ENCODE measurements at places on chromosomes 3 and 15.

- DNase-seq: no peak
Measured at GRCh38 chr3:57980416-57980815, 27.8 kb upstream of the FLNB start.

GRCh38 chr3:95424279-95424678 is 1361.4 kb downstream of the NSUN3 start:
- DNase-seq: no peak

- no peak for DNase-seq
Measured at GRCh38 chr15:73338058-73338457, 30.7 kb downstream of the HCN4 start.

- no peak for DNase-seq
Measured at GRCh38 chr3:30611613-30612436, 5.4 kb downstream of the TGFBR2 start.

DNA sequence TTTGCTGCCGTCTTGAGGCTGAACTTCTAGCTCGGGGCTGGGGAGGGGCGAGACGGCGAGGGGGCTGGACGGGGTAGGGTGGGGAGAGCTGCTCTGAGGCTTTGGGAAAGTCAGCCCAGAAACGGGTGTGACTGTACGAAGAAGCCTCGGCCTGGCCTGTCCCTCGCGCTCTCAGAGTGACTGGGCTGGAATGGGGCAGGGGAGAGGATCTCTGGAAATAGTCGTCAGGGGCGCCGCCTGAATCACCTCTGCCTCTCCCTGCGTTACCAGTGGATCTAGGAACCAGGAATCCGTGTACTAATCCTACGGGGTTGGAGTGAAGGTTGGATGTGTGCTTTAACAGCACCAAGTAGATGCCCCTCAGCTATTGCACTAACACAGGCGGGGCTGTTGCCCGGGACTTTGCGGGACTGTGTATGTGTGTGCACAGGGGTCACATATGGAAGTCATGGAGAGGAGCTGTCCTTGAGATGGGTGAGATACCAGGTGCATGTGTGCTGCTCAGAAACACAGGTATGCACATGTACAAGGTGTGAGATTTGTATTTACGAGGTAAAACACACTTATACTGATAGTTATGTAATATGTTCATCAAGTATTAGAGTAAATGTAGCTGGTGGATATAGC is 591 bp downstream of the FOXL2NB start:
- DNase-seq: no peak

GRCh38 chr15:86165265-86166211 is 85.9 kb downstream of the AGBL1 start:
- DNase-seq: no peak

Measured in Ammon's horn (tissue), 1 donor.